NCI-H345 (cell line): ENCODE measurements at places on chromosomes 3 and 15.

DNA sequence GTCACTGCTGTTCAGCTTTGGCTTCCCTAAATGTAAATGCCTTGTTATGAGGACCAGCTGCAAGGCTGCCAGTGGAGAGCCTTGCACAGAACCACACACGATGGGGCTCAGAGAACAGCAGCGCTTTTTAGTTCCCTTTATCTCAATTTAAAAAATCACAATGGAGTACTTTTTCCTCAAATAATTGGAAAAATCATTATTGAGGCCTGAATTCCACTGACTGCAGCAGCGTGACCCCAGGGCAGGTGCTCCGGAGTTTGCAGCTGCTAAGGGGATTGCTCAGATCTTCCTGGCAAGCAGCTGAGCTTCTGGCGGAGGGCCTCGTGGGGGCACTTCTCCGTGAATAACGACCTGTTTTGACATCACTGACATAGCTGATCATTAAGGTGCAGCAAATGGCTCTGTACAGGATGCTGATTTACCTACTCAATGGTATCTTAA is 245.6 kb upstream of the TRIM42 start:
- DNase-seq: peak; percentile 18

DNA sequence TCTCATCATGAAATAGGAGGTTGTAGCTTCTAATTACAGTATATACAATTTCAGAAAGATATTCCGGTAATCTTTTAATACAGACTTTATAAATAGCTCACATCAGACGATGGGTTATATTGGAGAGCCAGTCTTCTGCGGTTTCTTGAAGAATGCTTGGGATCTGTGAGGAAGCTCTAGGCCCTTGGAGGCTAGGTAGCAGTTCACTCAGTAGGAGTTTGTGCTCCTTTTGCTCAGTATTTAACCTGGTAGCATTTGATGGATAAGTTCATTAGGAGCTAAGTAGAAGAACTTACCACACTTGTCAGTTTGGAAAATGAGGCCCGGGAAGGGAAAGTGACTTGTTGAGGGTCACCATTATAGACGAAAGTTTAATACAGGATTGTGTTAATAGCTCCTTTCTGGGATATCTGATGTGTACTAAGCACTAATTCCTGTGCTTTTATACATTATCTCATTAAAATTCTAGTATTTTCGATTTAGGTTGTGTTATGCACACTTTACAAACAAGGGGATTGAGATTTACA is 2.8 kb downstream of the FNDC3B start:
- no peak for DNase-seq

DNA sequence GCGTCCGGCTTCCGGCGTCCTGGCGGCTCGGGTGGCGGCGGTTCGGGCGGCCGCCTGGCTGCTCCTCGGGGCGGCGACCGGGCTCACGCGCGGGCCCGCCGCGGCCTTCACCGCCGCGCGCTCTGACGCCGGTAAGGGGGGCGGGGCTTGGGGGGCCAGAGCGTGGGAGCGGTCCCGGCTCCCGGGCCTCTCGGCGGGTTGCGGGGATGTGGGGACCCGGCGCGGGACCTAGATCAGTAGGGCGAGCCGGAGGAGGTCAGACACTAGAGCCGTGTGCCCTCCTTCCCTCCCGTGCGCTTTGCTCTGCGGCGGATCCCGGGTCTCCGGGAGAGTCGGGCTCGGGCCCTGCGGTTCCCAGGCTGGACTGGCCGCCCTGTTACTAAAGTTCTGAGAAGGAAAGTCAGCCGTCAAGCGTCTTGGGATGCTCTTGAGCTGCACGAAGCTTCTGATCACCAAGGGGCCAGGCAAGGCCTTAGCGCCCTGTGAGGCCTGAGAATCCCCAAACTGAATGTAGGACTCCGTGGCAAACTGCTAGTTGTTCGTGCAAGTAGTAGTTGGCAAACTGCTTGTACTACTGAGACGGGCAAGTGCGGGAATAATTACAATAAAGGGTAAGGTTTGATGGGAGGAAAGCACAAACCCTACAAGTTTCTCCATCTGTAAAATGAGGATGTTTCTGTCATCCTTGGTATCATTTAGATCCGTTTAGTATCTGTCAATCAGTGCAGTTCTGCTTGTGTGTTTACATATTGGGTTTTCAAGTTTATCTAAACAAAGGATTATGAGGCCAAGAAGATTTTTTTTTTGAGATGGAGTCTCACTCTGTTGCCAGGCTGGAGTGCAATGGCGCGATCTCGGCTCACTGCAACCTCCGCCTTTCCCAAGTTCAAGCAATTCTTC is 587 bp downstream of the PIGX start:
- peak; percentile 85 for DNase-seq

DNA sequence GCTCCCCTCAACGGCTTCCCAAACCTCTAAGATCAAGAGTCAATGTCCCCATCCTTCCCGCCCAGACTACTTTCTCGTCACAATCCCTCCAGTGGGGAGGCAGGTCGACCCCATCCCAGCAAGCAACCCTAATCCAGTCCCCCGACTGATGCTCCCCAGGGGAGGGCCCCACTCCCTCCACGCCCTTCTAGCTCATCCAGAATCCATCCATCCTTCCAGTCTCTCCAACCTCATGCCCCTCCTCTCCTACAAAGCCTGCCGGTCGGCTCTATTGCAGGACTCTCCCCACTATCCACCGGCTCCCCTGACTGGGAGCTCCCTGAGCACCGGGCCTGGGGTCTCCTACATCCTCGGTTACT is 1.3 kb downstream of the ADAMTS7 start:
- no peak for DNase-seq

DNA sequence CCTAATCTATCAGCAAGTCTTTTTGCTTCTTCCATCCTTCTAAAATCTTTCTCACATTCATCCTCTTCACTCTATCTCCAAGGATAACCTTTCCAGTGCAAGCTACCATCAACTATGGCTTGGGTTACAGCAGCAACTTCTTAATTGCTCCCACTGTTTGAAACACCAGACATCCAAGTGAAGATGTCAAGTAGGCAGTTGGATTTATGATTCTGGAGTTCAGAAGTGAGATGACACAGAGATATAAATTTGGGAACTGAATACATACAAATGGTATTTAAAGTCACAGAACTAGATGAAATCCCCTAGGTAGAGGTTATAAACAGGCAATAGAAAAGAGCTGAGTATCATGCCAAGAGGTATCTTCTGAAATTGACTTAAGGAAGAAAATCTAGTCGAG is 3.7 kb downstream of the UBR1 start:
- DNase-seq: no peak

DNA sequence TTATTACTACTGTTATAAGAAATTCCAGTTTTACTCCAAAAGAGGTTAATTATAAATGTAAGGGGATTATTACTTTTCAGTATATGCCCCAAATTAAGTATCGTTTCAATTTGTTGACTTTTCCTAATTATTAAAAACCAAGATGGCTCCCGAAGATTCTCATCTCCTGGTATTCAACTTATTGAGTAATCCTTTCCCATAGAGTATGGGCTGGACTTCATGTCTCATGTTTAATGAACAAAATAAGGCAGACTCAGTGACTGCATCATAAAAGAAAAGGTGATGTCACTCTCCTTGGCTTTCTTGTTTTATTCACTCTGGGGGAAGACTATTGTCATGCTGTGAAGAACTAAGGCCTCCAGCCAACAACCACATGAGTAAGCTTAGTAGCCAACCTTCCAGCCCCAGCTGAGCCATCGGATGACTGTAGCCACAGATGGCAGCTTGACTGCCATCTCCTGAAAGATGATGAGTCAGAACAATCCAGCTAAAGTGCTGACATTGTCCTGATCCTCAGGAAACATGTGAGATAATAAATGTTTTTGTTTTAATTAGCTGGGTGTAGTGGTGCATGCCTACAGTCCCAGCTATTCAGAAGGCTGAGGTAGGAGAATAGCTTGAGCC is 17.3 kb downstream of the IGF2BP2 start:
- DNase-seq: no peak

DNA sequence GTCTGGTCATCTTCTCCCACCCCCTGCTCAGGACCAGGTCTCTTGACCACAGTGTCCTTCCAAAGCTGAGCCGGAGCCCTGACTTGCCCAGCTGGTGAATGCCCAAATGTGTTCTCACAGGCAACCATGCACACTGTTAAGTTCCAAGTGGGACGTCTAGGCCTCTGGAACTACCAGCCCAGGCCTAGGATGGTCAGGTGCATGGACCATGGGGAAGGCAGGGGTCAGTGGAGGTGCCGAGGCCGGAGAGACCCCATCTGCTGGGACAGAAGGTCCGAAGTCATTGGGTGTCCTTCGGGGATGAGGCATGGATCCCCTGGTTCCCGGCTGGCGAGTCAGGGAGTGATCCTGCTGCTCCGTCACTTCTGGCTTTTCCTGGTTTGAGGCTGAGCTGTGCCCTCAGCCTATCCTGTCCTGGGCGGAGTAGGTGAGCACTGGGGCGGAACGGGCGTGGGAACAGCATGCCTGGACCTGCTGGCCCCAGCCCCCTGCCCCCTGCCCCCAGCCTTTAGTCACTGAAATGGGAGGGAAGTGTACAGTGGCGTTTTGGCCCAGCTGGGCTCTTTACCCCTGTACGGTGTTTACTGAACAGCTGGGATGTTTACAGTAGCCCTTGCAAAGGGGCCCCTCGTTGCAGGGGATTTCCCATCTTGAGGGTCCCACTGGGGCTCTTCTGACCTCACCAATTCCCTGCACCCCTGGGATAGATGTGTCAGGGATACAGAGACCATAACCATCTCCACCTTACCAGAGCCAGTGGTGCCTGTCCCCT is 12.1 kb downstream of the SEMA3F start:
- DNase-seq: no peak
